ENCODE measurements at places on chromosomes 2 and 18.

DNA sequence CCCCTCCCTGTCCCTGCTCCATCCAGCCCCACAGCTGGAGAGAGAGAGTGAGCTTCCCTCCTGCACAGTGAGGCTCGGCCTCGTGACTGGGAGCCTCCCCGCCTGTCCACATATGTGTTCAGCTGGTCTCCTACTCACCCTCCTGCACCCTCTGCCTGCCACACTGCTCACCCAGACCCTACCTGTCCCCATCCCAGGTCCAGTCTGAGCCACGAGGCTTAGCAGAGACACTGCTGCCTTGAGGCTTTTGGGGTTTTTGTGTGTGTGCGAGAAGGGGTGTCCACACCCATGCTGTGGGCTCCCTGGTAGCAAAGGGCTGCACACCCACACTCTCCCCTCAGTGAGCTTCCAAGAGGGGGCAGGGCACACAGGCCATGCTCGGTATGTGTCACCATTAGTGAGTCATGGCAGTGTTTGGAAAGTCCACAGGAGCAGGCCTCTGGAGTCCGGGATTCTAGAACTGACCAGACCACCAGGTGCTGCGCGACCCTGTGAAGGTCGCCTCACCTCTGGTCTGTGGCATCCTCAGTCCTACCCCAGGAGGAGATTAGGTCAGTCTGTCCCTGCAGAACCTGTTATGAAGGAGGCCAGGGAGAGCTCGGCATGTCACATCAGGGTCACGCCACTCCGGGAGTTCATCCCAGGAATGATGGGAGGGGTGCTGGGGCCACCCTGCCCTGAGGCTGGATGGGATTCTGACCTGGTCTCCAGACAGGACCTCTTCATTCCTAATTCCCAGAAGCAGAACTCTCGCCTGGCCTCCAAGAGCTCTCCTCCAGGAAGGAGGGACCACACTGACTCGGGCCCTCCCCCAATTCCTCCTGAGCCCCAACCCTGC is 39.9 kb upstream of the SMAD7 start:
- DNase-seq = no peak

DNA sequence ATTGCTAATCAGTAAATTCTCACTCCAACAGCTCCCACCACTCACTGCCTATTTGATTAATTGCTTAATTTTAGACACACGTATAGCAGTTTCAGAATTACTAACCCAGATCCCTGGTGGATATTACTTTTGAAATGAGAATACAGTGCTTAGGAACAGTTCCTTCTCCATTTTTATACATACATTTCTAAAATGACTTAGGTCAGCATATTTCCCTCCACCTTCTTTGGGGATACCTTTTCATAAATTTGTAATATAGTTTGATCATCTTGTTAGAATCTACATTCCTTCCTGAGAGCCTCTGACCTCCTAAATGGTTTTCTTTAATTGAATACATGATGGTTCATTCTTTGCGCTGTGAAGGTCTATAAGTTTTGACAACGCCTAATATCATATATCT is 279.8 kb upstream of the NETO1 start:
- no peak for DNase-seq

- no peak for DNase-seq
Observed at GRCh38 chr2:27493948-27494283, 1.1 kb downstream of the FNDC4 start.

GRCh38 chr2:78411303-78411702 is 614.2 kb upstream of the REG3G start:
- no peak for DNase-seq

DNA sequence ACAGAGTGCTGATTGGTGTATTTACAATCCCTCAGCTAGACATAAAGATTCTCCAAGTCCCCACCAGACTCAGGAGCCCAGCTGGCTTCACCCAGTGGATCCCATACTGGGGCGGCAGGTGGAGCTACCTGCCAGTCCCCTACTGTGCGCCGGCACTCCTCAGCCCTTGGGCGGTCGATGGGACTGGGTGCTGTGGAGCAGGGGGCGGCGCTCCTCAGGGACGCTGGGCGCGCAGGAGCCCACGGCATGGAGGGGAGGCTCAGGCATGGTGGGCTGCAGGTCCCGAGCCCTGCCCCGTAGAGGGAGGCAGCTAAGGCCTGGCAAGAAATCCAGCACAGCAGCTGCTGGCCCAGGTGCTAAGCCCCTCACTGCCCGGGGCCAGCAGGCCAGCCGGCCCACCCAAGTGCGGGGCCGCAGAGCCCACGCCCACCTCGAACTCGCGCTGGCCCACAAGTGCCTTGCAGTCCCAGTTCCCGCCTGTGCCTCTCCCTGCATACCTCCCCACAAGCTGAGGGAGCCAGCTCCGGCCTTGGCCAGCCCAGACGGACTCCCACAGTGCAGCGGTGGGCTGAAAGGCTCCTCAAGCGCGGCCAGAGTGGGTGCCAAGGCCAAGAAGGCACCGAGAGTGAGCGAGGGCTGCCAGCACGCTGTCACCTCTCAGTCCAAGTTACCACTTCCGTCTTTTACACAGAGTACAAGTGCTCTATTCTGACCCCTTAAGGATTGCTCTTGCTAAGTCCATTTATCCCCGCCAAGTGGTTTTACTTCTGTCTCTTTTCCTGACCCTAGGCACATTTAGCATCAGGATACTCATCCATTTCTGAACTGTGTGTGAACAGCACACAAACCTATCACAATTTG is 1.7 kb upstream of the RPE start:
- DNase-seq = no peak

- DNase-seq = peak; percentile 23
Observed at GRCh38 chr2:3536682-3537632, 17.6 kb upstream of the ADI1 start.

DNA sequence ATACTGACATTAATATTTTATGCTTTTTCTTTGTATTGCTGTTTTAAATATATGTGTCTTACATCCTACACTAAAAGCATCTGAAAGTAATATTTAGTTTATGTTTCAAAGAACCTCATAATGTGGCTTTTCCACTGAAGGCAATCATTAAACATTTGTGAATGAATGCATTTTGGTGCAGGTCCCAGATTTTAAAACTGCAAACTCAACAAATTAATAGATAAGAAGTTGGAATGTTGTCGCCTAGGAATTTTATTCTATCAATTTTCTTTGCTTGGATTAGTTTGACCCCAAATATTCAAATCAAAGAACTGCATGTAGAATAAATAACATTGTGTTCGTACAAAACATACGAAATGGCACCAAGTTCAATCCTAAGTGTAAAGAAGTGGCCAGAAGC is 44.7 kb downstream of the ATF2 start:
- DNase-seq = no peak

- DNase-seq = no peak
Observed at GRCh38 chr2:107384422-107384821, 442.3 kb upstream of the RGPD4 start.

DNA sequence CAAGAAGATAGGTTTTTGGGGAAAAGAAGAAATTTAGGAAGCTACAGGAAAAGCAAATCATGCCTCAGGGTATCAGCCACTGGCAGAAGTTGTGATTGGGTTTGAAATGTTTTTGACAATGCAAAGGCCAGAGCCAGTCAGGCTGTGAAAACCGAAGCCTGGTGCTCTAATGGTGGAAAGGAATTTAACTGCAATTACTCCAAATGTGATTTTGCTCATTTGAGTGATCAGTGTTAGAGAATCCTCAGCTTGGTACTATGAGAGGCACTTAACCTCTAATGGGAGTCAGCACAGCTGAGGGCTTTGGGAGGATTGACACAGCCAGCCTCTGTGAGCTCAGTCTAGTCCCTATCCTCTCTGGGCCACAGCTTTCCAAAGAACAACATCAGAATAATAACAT is 176.5 kb downstream of the LRRTM1 start:
- DNase-seq = no peak

GRCh38 chr2:129400826-129401225 is 578.6 kb upstream of the RAB6C start:
- no peak for DNase-seq

DNA sequence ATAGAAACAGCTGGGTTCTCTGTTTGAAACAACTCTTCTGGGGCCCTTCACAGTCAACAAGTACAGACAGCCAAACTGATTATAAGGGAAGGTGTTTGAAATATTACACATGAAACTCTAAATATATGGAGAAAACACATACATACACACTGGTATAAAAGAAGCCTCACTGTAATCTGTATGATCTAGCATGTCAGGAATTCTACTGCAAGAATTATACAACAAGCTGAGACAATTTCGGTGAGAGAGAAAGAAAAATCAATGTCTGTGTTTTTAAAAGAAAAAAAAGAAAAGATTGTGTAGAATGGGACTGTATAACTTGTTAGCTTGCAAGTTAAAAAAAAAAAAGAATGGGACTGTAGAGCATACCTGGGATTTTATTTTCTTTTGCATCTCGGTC is 26.3 kb downstream of the IRS1 start:
- DNase-seq = no peak

DNA sequence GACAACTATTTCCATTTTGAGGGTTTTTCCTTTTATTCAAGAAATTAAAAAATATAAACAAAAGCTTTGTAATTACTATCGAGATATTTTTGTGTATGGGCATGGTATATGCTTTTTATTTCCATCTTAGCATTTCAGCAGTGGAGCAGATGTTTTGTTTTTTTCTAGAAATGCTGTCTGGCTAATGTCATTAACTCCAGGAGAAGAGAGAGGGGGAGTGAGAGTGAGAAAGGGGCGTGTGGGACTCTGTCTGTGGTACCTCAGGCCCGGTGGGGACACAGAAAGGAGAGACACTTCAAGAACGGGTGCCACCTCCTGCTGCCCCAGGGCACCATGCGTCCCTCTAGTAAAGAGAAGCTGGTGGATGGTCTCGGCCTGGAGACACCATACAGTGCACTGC is 34.7 kb downstream of the MYT1L start:
- no peak for DNase-seq

DNA sequence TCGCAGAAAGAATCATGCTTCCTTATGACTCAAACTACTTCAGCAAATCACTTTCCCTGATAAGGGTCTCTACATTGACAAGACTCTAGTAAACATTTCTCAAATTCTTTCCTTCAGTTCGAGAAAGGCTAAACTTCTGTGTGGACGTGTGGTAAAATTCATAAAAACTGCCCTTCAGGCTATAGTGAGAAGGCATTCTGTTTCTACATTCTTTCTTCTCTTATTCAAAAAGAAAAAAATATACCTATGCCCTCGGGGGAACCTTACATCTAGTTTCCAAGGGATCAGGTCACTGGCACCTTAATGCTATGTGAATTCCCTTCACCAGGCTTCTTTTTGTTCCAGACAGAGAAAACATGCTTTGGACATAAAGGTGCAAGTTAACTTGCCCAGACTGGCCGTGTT is 4.9 kb downstream of the VIT start:
- no peak for DNase-seq

GRCh38 chr2:191512216-191512835 is 165.6 kb upstream of the NABP1 start:
- DNase-seq = no peak

- no peak for DNase-seq
Observed at GRCh38 chr18:68962623-68963022, 164.7 kb downstream of the CCDC102B start.

DNA sequence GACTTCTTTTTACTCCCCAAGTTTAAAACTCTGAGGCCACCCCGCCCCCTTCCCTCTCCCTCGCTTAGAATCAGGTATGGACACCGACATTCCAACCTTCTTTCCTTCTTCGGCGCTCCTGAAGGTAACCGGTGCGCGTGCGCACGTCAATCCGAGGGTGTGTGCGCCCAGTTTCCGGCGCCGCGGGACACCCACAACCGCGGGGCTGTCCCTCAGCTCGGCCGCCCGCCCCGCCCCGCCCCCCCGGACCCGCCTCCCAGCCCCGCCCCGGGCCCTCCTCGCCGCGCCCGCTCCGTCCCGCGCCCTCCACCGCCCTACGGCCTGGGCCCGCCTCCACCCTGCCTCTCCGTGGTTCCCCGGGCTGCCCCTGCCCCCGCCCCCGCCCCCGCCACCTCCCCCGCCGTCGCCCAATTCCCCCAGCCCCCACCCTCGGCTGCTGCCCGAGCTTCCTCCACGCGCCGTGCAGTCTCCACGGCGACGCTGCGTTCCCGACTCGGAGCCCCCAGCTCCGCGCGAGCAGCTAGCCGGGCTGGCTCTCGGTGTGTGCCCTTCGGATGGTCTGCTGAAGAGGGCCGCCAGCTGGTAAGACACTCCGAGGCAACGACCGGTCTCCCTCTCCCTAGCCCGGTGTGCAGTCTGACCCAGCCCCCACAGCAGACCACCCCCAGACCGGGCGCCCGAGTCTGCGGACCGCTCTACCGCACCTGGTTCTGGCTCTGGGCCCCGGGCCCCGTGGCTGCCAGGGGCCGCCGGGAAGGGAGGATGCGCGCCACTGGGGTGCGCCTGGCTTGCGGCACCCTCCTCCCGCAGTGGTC is 635 bp downstream of the ERICH2 start:
- DNase-seq = peak; percentile 34

DNA sequence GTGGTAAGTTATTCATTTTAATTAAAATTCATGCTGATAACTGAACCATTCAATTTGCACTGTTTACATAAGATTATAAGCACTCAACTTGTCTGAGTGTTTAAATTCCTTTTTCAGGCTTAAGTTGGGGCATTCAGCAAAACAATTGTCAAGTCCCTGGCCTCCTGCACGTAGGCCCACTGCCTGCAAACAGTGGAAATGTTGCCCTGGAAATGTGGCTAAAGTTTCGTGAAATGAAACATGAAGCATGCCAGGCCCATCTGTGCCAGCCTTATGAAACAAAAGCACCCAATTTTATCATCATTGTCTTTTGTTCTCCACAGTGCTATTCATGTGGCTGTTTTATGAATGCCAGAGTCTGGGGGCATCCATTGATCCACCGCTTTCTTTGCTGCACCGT is 163.7 kb downstream of the PTGR3 start:
- no peak for DNase-seq

GRCh38 chr18:60466677-60467076 is 94.1 kb upstream of the MC4R start:
- no peak for DNase-seq

DNA sequence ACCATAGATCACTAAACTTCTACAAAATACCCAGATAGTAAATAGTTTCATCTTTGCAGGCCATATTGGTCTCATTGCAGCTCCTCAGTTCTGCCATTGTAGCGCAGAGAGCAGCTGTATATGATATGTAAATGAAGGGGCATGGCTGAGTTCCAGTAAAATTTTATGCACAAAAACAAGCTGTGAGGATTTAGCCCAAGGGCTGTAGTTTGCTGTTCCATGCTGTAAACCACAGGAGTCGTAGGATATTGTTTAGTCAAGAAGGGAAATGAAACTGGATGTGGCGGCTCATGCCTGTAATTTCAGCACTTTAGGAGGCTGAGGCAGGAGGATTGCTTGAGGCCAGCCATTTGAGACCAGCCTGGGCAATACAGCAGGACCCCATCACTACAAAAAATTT is 83.0 kb downstream of the MGAT5 start:
- DNase-seq = no peak

DNA sequence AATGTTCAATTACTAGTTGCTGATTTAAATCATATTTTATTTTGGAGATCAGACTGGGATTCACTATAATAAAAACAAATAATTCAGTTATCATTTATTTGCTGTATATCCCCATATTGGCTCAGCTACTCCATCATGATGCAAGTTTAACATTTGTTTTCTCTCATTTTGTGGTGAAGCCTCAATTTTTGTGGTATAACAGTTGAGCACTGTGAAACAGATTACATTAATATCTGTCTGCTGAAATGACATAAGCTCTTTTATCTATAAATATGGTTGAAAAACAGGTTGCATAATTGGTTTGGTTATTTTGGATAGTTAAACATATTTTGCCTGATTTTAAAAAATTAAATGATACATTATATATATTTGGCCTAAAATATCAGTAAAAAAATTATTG is 67.7 kb downstream of the DPP4 start:
- DNase-seq = no peak

Data from naive thymus-derived CD8-positive, alpha-beta T cell (primary cell).